ENCODE measurements at places on chromosomes 11 and 22.

- DNase-seq, result no peak
These were observed 62.1 kb downstream of the DDI1 start for GRCh38 chr11:104098555-104098954.

GRCh38 chr22:46593211-46593681 lies 26.9 kb upstream of the GRAMD4 start:
- DNase-seq, result no peak

DNA sequence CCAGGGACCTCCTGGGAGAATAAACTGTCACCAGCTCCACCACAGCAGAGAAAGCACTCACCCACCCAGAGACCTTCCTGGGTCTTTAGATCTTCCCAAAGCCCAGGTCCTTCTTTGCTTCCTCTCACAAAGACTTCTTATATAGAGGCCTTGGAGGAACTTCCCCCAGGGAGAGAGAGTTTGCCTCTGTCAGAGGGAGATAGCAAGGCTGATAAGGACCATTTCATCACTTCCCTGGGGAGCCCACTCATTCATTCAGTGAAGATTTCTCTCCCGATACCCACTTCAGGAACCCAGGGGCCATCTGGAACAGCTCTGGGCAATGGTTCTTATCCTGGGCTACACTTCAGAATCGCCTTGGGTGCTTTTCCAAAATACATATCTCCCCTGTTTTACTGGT lies at the start of gene PRG2:
Gene PRG2 (minus strand): TSS at position 116 of the 400 bp plus-strand sequence. CDS start 706 bp downstream, outside the sequence.
- no peak for DNase-seq

DNA sequence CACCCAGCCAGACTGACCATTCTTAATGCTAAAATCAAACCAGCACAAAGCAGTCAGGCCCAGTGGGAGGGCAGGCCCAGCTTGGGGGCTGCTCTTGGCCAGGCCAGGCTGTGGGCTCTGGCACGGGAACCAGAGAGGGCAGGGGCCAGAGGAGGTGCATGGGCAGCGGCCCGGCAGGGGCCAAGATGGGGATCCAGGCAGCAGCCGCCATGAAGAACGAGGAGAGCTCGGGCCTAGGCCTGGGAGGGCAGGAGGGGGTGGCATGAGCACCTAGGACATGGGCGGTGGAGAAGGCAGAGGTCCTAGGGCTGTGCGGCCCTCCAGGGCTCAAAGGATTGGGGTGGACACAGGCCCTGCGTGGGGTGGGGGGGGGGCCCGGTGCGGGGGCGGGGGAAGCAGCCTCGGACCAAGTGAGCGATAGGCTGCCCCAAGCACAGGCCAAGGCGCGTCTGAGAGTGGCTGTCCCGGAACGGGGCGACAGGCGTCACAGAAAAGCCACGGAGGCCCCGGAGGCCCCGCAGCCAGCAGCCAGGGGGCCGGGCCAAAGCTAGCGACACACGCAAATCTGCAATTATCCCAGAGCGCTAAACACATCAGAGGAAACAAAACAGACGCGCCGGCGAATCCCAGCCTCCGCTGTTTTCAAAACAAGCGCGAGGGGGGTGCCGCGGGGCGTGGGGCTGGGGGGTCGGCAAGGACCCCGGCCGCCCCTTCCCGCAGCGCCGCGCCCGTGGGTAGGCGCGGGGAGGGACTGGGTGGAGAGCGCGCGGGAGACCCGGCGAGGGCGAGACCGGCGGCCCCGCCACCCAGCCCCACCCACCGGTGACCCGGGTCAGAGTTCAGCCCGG lies 8.3 kb downstream of the PLXNB2 start:
- DNase-seq, result no peak

- no peak for DNase-seq
These were observed 35.4 kb upstream of the PLET1 start for GRCh38 chr11:112296044-112296443.

DNA sequence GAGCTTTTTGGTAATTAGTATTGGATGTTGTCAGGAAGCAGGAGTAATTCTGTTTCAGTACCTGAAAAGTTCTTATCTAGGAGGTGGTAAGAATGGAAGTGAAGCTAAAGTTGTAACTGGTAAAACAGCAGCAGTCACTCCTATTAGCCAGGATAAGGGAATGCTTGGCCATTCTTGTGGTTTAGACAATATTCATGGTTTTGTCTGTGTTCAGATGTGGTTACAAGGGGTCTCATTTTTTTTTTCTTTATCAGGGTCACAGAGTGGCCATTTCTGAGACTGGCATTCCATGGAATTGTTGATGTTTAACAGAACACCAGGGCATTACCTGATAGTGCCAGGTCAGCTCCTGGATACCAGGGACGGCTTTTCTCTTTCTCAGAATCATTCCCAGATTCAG lies 23.8 kb downstream of the TAF1D start:
- no peak for DNase-seq

- no peak for DNase-seq
These were observed 37.5 kb upstream of the TSKU start for GRCh38 chr11:76745561-76746207.

DNA sequence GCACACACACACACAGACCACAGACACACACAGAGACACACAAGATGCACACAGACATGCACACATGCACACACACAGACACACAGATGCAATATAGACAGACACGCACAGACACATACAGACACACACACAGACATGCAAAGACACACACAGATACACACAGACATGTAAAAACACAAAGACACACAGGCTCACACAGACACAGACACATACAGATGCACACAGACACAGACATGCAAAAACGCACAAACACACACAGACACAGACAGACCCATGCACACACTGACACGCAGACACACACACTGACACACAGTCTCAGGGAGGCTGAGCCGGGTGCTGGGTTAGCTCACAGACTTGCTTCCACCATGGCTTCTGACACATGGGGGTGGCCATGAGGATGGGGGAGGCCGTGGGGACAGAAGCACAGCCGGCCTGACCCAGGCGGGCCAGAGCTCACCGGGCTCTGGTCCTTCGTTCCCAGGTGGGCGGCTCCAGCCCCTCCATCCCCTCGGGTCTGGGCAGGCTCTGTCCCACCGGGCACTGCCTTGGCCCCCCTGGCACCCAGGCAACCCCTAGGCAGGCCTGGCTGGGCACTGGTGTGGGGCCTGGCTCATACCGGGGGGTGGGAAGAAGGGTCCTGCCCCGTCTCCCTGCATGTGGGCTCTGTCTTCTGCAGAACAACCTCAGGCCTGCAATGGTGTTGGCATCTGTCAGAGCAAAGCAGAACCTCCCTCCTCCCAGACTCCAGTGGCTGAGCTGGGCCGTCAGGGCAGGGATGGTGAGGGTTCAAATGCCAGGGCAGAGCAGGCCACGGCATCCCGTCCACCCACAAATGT lies 1489.5 kb downstream of the BRD1 start:
- no peak for DNase-seq

DNA sequence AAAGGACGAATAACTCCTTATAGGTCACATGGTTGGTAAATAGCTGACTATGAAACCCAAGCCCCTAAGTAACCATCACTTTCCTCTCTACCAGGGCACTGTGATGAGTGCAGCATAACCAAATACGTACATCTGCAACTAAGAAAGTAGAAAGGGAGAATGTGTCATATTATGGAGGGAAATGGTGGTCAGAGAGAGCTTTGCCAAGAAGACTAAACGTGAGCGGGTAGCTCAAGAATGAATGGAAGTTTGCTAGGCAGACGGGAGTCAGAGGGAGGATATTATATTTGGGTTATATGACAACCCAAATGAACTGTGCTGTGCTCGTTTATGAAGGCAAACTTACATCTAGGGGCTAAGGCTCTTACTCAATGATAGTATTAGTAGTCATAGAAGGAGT lies 537.3 kb downstream of the OPCML start:
- DNase-seq, result no peak

DNA sequence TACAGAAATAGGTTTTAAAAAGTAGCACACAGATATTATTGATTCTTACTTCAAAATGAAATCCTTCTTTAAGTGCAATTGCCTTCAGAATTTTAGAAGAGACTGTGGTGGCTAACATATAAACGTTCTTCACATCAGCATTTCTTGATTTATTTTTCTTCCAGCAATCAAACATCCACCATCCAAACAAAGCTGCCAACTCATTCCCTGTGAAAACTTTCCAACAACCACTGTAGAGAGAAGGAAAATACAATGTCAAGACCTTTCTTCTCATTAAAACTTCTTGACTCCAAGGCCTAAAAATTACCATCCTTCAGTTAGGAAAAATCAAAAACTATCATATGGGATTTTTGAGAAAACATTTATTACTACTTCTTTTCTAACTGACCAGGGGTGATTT lies 34.0 kb upstream of the P4HA3 start:
- DNase-seq, result no peak

Data from activated CD8-positive, alpha-beta memory T cell treated with anti-CD3 and anti-CD28 coated beads, Interleukin-2, amount 50 U/mL, for 4 hours (primary cell).